M059J (cell line): ENCODE measurements at places on chromosomes 2 and 18.
A peak's percentile ranks its signal among the peaks of the same experiment; 100 is the strongest.

DNA sequence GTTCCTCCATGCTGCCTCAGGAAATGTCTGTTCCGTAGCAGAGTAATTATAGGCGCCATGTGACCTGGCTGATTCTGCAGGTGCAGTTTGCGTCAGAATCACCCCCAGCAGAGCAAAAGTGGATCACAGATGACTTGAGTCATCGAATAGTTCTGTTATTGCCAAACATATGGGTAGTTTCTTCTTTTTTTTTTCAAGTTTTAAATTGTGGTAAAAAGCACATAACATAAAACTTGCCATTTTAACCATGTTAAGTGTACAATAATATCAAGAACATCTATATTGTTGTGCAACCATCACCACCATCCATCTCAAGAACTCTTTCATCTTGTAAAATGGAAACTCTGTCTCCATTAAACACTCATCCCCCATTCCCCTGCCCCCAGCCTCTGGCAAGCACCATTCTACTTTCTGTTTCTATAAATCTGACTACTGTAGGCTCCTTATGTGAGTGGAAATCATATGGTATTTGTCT is 177.7 kb upstream of the TWIST2 start:
- DNase-seq: peak; percentile 4

DNA sequence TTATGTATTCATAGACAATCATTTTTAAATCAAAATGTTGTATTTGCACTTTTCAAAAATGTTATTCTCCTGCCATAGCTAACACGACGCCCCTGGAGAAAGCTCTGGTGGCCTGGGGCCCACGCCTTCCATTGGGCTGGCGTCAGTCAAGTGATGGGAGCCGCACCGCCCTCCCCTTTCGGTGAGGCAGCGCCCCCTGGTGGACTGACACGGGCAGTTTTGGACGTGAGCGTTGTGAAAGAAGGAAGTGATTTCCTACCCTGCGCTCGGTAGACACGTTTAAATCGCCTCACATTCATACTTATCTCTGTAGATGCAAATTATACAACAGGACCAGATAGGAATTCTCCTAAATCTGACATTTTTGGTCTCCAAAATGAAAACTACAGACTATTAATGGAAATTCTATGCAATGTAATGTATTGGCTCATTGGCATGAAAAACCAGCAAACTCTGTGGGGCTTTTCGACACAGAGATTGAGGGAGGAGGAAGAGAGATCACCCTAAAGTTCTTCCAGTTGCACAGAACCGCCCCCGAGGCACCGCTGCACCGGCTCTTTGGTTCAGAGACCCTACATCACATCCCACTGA is 326.2 kb upstream of the SOX11 start:
- DNase-seq: no peak

- DNase-seq: no peak
These were observed 231.7 kb downstream of the ZNF516 start for GRCh38 chr18:76263046-76264005.

DNA sequence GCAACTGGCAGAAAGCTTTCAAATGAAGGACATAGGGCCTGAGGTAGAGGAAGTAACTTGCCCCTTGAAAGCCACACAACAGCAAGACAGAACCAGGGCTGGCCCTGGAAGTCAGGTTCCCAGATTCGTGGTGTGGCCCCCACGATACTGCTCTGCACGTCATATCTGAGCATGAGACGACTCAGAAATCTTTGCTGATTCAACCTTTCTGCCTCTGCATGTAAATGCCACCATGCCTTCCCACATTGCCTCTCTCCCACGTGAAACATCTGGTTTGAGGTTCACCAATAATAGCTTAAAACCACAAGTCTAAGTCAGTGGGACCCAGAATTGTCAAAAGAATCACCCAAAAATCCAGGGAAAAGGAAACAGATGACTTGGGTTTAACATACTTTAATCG is 214.0 kb upstream of the TRIB2 start:
- DNase-seq: peak; percentile 59

- peak; percentile 49 for DNase-seq
These were observed 267.9 kb downstream of the FBXO15 start for GRCh38 chr18:73879766-73880165.

DNA sequence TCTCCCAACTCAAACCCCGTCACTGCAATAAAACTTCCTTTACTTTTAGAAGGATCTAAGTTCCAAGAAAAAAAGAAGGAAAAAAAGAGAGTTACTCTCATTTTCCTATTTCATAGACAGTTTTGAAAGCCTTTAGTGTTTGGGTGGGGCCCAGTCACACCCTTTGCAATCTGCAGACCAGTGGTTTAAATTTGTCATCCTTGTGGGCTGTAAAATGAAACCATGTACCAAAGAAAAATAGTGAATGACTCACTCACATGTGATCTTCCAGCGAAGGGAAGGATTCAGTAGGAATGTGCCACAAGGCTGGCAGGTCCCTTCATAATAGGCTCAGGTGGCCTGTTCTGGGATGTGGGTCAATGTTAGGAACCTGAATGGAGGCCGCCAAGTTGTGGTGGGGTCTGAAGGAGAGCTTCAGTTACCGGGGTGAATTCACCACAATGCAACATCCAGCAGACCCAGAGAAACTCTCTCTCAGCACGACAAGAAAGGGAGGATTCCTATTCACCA is 28.3 kb downstream of the ANXA4 start:
- peak; percentile 88 for DNase-seq

DNA sequence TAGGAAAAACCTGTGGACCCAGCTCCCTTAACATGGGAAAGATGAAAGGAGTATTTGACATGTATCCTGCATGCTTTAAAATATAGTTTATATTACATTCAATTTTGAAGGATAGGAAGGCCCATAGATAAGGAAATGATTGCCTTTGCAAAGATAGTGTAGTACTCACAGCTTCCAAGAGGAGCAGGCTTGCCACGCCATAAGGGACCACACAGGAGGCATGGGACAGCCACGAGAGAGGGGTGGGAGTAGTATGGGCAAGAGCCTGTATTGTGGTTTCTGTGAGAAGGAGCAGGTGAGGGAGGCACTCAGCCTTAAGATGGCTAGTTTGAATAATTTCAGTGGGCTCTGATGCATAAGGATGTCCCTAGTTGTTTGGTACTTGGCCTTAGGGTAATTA is 740.3 kb downstream of the SATB2 start:
- no peak for DNase-seq

- DNase-seq: no peak
These were observed 47.9 kb downstream of the L3MBTL4 start for GRCh38 chr18:6366776-6367175.

DNA sequence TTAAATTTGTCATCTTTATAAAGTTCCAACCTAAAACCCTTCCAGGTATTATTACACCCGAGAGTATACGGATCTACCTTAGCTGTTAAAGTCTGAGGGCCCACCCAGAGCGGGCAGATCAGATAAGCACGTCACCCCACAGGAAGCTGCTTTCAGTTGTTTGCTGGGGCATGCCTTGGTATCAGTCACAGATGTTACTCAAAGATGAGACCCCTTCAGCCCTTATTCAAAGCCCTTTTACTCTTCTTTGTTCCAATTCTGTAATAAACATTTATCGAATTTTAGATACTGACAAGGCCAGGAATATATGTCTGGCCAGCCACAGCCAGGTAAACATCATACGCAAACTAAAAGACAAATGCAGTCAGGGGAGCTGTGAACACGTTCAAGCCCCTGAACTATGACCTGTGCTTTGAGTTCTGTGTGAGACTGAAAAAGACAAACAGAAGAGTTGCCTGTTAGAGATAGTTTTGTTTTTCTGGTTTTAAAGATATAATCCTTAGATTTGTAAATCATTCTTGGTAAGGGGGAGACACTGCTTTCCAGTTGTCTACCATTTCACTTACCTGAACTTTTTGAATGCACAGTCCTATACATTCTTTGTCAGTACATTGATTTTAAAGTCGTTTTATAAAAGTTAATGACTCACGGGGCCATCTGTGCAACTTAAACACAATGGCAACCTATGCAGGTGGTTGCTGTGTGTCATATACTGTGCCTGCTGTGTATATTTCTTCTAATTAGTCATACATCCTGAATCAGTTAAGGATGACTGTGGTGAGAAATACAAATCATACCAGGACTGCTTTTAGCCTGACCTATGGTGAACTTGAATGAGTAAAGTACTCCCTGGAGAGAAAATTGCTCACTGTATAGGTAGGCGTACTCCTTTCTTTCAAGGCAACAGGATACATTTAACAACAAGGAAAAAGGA is 100.5 kb upstream of the ITPRID2 start:
- peak; percentile 96 for DNase-seq

DNA sequence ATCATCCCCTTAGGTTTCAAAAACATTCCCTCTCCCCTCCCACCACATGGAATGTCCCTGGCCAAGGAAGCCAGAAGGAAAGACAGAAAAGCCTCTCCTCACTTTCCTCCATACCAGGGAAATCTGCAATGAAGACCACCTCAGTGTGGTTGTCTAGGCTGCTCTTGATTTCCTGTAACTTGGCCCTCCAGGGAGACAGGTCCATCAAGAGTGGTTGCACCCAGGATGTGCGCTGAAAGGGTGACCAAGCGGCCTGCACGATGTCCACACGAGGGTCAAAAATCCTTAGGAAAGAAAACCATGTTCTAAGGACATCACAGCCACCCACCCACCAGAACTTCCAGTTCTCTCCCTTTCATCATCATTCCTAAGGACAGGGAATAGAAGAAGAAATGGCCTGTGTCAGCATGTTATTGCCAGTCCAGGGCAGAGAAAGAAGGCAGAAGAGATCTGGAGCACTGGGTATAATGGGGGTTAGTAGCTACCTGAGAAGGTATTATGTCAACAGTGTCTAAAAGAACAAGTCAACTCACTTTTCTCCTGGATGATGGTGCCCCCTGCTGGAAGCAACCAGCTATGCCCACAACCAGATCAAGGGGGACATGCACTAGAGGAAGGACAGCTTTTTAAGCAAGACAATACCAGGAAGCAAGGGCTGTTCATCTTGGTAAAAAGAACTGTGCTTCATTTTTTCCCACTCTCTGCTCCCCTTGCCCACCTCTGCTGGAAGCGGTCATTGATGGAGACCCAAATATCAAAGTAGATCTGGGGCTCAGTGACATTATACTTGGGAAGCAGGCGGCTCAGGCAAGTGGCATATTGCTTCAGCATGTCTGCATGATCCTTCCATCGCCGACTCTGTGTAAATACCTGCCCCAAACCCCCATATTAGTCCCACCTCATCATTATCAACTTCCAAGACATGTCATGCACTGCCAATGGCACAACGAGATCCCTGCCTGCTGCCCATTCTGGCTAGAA is 9.3 kb downstream of the GGCX start:
- peak; percentile 70 for DNase-seq

DNA sequence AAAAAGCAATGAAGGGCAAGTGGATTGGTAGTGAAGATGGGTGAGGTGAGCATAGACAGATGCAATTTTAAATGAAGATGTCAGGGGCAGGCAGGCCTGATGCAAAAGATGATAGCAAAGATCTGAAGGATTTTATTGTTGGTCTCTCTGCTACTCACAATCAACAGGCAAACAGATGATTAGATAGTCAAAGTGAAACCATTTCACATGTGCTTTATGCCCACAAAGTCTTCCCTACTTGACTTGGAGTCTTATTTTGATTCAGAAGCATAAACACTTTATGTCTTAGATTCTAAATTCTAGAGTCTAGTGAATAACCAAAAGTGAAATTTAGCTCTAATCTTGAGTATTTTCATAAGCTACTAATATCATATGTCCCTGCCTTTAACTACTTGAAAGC is 153.8 kb upstream of the HNRNPA3 start:
- DNase-seq: no peak

GRCh38 chr2:222882484-222882928 is 21.7 kb downstream of the ACSL3 start:
- DNase-seq: no peak

DNA sequence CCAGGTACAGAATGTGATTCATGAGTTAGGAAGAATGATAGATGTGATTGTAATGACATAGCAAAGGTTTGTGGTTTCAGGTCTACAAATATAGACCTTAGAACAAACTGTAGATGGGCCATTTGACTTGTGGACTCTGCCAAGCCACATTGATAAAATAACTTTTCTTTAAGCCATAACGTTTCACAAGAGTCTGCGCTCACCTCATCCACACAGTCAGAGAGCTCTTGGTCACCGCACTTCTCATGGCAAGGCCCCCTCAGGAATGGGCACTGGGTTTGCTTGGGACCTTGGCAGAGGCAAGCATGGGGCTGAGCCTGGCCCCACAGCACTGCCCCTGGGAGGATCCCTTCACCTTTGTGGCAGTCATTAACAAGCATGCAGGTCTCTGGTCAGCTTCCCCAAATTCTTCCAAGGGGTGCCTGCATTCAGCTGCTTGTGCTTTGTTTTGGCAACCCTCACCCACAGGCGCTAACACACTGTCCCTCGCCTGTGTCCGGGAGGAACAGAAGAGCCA is 14.0 kb downstream of the ARMC9 start:
- peak; percentile 90 for DNase-seq

GRCh38 chr2:227906991-227907390 is 35.6 kb downstream of the DAW1 start:
- DNase-seq: no peak

- DNase-seq: no peak
These were observed 277.2 kb upstream of the HS6ST1 start for GRCh38 chr2:128595763-128596395.

DNA sequence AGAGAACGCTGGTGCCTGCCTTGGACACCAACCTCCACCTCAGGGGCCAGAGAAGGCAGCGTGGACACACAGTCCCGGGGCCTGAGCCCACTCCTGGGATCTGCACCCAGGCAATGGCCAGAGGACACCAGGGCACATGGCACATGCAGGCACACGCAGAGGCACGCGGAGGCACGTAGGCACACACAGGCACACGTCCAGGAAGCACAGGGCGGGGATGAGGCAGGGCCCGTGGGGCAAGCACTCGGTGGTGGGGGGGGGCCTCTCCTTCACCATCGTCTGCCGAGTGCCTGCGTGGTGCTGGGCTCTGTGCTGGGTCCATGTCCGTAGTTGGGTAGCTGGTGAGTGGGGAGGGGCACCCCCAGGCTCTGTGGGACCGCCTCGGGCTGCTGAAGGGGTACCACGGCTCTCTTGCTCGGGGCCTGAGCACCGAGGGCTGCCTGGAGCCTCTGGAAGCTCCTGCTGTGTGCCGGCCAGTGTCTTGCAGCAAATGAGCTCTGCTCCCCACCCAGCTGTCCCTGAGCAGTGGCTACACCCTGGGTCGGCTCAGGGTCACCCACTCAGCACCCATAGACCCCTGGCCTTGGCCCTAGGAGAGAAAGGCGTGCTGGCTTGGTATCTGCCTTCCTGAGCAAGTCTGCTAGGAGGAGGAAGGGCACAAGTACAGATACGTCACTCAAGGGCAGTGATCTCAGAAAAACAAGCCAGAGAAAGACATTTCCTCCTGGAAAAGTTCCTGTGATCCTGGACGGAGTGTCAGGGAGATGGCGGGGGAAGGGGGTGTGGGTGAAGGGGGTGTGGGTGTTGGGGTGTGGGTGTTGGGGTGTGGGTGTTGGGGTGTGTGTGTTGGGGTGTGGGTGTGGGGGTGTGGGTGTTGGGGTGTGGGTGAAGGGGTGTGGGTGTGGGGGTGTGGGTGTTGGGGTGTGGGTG is 26.4 kb downstream of the RTP5 start:
- DNase-seq: no peak
